ENCODE measurements at places on chromosomes 12 and 14.

DNA sequence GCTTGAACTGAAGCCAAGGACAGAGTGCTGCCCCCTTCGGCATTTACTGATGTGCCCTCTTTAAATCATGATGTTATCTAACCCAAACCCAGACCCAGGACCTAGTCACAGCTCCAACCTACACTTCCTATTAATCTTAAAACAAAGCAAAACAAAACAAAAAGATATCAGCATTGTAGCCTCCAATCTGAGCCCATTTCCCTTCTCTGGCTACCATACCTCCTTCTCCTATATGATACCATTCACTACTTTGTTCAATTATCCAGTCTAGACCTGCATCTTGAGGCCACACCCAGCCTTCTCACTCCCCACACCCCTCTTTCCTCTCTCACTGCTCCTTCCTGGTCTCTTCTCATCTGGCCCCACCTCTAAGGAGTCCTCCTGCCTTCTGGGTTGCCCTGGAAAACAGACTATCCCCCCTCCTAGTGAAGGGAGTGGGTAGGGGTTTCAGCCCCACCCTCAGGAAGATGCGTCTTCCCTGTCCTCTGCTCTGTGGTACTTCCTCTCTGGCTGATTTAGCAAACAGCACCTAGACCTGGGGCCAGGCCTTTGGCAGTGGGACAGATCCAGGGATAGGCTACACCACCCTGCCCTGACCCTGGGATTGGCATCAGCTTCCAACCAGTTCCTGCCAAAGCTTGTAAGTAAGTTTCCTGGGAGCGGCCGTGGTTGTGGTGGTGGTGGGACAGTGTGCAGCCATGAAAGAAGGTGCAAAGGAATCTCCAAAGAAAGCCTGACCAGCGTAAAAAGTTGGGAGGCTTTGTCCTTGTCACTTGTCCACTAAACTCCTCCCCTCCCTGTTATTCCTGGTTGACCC is 3.3 kb downstream of the LTB4R start:
- H3K36me3 ChIP-seq: no peaks in the 10 kb centered on the region
- H3K27me3 ChIP-seq: no peaks in the 10 kb centered on the region
- H3K27ac ChIP-seq: no peak overlapping the region

- H3K27me3 ChIP-seq: no peaks in the 10 kb centered on the region
- H3K4me3 ChIP-seq: no peak overlapping the region
- no peaks in the 10 kb centered on the region for H3K36me3 ChIP-seq
- H3K27ac ChIP-seq: no peak overlapping the region
- DNase-seq: no peak
- H3K4me1 ChIP-seq: no peaks in the 10 kb centered on the region
Observed at GRCh38 chr12:113777751-113778150, 188.4 kb downstream of the RBM19 start.

DNA sequence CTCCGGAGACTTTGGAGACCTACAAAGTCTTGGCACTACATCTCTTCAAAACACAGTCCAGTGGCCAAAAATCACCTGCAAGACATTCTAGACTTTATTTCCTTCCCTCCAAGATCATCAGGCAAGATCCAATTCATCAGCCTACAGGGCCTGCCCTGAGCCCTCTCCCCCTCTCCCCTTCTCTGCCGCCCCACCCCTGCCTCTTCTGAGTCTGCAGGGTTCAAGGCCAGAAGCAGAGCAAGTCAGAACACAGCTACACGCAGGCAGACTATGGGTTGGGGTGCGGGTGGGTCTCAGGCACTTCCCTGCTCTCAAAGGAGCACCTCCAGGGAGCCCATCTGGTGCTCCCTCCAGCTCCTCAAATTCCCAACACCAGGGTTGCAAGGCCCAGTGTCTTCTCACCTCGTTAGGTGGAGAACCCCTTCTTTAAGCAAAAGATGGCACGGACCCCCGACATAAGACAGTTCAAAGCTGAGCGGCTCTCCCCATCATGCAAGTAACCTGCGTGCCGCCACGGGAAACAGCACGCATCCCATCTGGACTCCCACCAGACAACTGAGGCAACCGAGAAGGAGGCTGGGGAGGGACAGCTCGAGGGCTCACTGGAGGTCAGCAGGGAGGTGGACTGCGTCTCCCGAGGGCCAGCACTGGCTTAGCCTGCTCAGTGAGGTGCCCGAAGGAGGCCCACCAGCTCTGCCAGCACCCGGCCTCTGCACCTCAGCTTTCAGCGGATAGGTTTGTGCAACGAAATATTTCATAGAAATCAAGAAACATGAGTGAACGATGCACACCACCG is 5.6 kb upstream of the INF2 start:
- no peak for DNase-seq
- peaks cover 51% of the 10 kb centered on the region for H3K4me1 ChIP-seq
- no peaks in the 10 kb centered on the region for H3K27me3 ChIP-seq
- H3K36me3 ChIP-seq: no peaks in the 10 kb centered on the region
- H3K4me3 ChIP-seq: no peak overlapping the region

- H3K4me3 ChIP-seq: no peak overlapping the region
- H3K4me1 ChIP-seq: no peaks in the 10 kb centered on the region
- peaks cover 9% of the 10 kb centered on the region for H3K36me3 ChIP-seq
Observed at GRCh38 chr12:117328556-117329100, 32.8 kb downstream of the NOS1 start.

DNA sequence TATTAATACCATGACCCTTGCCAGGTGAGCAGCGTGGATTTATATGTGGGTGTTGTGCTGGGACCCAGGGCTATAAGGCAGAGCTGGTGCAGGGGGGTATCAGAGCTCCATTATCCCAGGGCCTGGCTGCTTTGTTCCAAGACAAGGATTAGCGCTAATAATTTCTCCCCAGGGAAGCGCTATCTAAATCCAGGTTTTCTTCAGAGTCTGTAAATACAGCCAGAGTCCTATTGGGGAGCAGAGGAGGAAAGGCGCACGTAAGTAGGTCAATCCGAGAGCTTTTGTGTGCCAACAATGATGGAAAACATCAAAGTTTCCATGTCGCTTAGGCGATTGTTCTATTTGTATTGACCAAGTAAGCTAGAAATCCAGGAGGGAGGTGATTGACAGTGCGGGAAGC is 1009.7 kb downstream of the VRK1 start:
- DNase-seq: no peak
- H3K4me1 ChIP-seq: no peaks in the 10 kb centered on the region
- H3K36me3 ChIP-seq: no peaks in the 10 kb centered on the region
- no peaks in the 10 kb centered on the region for H3K27me3 ChIP-seq
- H3K4me3 ChIP-seq: no peak overlapping the region
- no peak overlapping the region for H3K27ac ChIP-seq

GRCh38 chr12:109654357-109654756 is 59.3 kb upstream of the FAM222A start:
- DNase-seq: no peak
- H3K27ac ChIP-seq: no peak overlapping the region
- no peak overlapping the region for H3K4me3 ChIP-seq
- H3K36me3 ChIP-seq: no peaks in the 10 kb centered on the region

- no peak overlapping the region for H3K27ac ChIP-seq
- H3K4me1 ChIP-seq: peaks cover 43% of the 10 kb centered on the region
- H3K4me3 ChIP-seq: no peak overlapping the region
- DNase-seq: no peak
- H3K36me3 ChIP-seq: peaks cover 11% of the 10 kb centered on the region
- H3K27me3 ChIP-seq: no peaks in the 10 kb centered on the region
Observed at GRCh38 chr14:22518073-22518472, 71.0 kb downstream of the DAD1 start.

DNA sequence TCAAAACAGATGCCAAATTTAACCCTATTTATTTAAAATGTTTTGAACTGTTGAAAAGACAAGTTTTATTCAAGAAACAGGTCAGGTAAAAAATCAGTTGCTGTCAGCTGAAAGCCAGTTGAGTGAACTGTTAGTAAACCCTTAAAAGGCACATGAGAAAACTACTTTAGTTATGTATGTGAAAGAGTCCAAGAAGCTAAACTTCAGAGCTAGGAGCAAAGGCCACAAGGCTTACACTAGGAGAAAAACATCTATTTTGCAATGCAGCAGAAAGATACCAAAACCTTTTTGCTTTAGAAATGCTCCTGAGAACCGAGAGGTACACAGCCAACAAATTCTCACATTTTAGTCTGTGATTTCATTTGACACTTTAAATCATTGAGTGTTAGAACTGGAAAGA is 375.2 kb downstream of the FSCB start:
- H3K27ac ChIP-seq: no peak overlapping the region
- H3K4me3 ChIP-seq: no peak overlapping the region
- DNase-seq: no peak
- no peaks in the 10 kb centered on the region for H3K27me3 ChIP-seq
- H3K36me3 ChIP-seq: no peaks in the 10 kb centered on the region

GRCh38 chr12:132194056-132194455 is 49.8 kb downstream of the NOC4L start:
- DNase-seq: no peak
- no peak overlapping the region for H3K27ac ChIP-seq
- H3K27me3 ChIP-seq: peaks cover 11% of the 10 kb centered on the region
- no peaks in the 10 kb centered on the region for H3K36me3 ChIP-seq
- no peak overlapping the region for H3K4me3 ChIP-seq

GRCh38 chr14:49463146-49463545 is 123.0 kb downstream of the RPS29 start:
- no peak overlapping the region for H3K4me3 ChIP-seq
- no peaks in the 10 kb centered on the region for H3K36me3 ChIP-seq
- H3K27me3 ChIP-seq: no peaks in the 10 kb centered on the region
- no peak overlapping the region for H3K27ac ChIP-seq
- no peak for DNase-seq

- no peaks in the 10 kb centered on the region for H3K27me3 ChIP-seq
- DNase-seq: peak; percentile 46
- H3K4me1 ChIP-seq: peaks cover 21% of the 10 kb centered on the region
- H3K36me3 ChIP-seq: no peaks in the 10 kb centered on the region
Observed at GRCh38 chr14:50060871-50061663, 55.3 kb downstream of the VCPKMT start.

DNA sequence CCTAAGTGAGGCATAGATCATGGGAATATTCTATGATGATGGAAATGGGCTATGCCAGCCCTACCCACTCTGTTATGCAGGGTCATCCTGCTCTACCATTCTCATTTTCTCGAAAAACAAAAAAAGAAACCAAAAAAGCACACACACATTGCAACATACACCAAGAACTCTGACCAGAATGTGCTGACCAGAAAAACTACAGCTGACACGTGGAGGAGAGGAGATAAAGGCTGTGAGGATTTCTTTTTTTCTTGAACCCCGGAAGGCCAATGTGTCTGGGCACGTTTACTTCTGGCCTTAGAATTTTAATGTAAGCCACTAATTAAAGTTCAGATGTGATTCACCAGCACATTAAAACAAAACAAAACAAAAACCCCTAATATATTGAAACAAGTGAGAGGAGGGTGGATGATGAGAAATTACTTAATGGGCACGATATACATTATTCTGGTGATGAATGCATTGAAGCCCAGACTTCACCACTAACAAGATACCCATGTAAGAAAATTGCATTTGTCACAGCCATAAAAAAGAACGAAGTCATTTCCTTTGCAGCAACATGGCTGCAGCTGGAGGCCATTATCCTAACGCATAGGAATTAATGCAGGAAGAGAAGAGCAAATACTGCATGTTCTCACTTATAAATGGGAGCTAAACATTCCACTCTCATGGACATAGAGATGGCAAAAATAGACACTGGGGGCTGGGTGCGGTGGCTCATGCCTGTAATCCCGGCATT is 66.3 kb upstream of the PLEKHG3 start:
- no peak overlapping the region for H3K27ac ChIP-seq
- no peaks in the 10 kb centered on the region for H3K36me3 ChIP-seq
- peaks cover 4% of the 10 kb centered on the region for H3K4me1 ChIP-seq
- H3K27me3 ChIP-seq: no peaks in the 10 kb centered on the region

- H3K4me3 ChIP-seq: no peak overlapping the region
- H3K36me3 ChIP-seq: no peaks in the 10 kb centered on the region
- H3K27me3 ChIP-seq: no peaks in the 10 kb centered on the region
- H3K27ac ChIP-seq: no peak overlapping the region
Observed at GRCh38 chr12:129599406-129599805, 304.4 kb downstream of the TMEM132D start.

DNA sequence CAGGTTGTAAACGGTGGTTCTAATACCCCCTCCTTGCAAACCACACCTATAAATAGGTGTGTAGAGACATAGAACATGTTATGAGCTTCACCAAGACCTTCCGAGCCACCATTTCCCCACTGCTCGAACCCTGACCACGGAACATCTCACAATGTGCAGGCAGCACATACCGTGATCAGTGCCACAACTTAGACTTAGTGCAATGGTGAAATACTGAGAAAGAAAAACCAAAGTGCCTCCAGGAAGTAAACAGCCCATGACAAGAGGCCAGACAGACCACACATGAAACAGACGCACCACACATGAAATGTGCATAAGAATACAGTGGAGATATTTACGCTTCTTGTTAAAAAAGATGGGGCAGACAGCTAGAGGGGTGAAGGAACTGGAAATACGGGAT is 166.9 kb upstream of the CCND2 start:
- H3K36me3 ChIP-seq: no peaks in the 10 kb centered on the region
- no peak overlapping the region for H3K4me3 ChIP-seq
- no peaks in the 10 kb centered on the region for H3K27me3 ChIP-seq
- no peak overlapping the region for H3K27ac ChIP-seq

- H3K36me3 ChIP-seq: peaks cover 74% of the 10 kb centered on the region
- H3K27me3 ChIP-seq: no peaks in the 10 kb centered on the region
- no peak overlapping the region for H3K4me3 ChIP-seq
- H3K27ac ChIP-seq: no peak overlapping the region
- DNase-seq: no peak
Observed at GRCh38 chr12:24938341-24938740, 10.6 kb downstream of the BCAT1 start.

DNA sequence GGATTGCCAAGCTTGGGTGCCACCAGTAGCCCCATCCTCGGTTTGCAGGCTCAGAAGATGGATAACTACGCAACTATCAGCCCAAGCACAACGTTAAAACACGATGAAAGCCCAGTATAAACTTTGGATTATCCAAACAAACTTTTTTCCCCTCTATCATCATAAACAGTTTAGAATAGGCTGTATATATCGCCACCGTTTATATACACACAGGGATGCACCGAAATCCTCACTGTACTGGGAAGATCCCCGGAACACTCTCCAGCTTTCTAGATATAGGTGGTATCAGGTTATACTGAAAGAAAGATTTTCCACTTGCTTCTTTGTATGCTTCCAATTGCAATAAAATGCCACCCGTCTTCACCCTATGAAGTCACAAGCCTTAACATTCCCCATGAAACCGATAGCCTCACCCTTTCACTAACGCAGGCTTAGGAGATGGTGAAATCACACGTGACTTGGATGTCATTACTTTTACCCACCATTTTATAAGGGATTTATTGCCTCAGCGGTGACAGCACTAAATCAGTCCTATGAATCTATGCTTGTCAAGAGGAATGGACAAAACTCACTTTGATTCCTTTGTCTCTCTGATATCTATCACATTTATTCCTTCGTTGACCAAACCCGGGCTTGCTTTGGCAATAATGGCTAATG is 207.6 kb upstream of the FOXN3 start:
- H3K4me3 ChIP-seq: peak overlapping the region; percentile 44
- no peaks in the 10 kb centered on the region for H3K36me3 ChIP-seq
- DNase-seq: peak; percentile 62

GRCh38 chr12:120101182-120101581 is 15.4 kb downstream of the RAB35 start:
- peaks cover 5% of the 10 kb centered on the region for H3K36me3 ChIP-seq
- no peaks in the 10 kb centered on the region for H3K4me1 ChIP-seq
- H3K4me3 ChIP-seq: no peak overlapping the region
- no peak overlapping the region for H3K27ac ChIP-seq
- no peaks in the 10 kb centered on the region for H3K27me3 ChIP-seq
- no peak for DNase-seq

GRCh38 chr12:110109837-110110535 is 14.2 kb upstream of the IFT81 start:
- peak overlapping the region; percentile 15 for H3K27ac ChIP-seq
- H3K4me1 ChIP-seq: peaks cover 19% of the 10 kb centered on the region
- DNase-seq: no peak
- no peak overlapping the region for H3K4me3 ChIP-seq

GRCh38 chr12:83664650-83665049 is 977.9 kb downstream of the TMTC2 start:
- no peak for DNase-seq
- no peak overlapping the region for H3K4me3 ChIP-seq
- H3K27me3 ChIP-seq: no peaks in the 10 kb centered on the region
- H3K36me3 ChIP-seq: no peaks in the 10 kb centered on the region

All from SJCRH30 (cell line).